Fibroblast of lung (primary cell): ENCODE measurements at places on chromosomes 6 and 20.
A peak's percentile ranks its signal among the peaks of the same experiment; 100 is the strongest.

DNA sequence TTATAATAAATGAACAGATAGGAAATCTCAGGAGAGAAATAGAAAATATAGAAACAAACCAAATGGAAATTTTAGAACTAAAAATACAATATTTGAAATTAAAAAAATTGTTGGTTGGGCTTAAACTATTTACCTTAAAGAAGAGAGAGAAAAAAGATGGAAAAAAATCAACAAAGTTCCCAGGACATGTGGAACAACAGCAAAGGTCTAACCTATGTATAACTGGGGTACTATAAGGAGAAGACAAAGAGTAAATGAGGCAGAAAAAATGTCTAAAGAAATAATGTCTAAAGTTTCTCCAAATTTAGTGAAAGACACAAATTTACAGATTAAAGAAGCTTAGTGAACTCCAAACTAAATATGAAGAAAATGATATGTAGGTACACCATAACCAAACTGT, 41.1 kb upstream of the ZBTB24 start:
- DNase-seq: no peak

GRCh38 chr6:57294862-57295445, 22.5 kb upstream of the PRIM2 start:
- peak; percentile 68 for DNase-seq

- no peak for DNase-seq
These were observed 113.4 kb upstream of the CEP85L start for GRCh38 chr6:118764766-118765165.

DNA sequence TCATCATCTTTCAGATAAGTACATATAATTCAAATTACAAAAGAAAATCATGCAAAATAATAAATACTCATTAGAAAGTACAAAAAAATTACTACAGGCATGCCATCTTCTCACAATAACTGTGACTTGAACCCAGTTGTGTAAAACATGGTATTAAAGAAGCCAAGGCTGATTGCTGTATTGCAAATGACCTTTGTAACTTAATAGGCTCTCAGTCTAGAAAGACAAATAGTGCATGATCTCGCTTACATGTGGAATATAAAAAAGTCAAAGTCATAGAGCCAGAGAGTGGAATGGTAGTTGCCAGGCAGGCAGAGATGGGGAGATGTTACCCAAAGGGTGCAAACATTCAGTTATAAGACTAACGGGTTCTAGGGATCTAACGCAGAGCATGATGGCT, 626.1 kb downstream of the COL12A1 start:
- no peak for DNase-seq

DNA sequence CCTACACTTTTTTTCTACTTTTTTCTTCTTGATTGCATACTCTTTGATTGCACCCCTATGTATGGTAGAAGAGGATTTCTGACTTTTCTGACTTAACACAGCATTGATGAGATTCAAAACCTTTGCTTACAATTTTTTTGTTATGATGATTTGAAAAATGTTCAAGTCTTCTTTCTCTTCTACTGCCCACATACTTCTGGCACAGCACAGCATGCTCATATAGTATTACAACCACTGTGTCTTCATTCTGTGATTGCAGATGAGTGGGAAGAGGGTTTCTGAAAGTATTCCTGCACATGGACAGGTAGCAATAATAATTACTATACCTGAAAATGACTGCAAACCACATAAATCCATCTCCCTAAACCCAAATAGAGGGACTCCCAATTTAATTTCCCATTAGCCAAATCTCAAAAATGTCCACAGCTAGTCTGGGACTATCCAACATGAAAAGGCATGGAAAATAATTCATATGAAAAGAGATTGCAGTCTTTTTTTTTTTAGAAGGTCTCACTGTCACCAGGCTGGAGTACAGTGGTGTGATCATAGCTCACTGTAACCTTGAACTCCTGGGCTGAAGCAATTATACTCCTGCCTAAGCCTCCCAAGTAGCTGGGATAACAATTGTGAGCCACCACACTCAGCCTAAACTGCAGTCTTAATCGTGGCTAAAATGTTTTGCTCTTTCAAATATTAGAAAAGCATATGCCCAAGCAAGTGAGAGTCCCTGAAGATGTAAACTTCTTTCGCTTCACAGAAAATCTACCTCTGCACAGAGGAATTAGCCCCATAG, 15.9 kb upstream of the TENT5A start:
- peak; percentile 36 for DNase-seq

DNA sequence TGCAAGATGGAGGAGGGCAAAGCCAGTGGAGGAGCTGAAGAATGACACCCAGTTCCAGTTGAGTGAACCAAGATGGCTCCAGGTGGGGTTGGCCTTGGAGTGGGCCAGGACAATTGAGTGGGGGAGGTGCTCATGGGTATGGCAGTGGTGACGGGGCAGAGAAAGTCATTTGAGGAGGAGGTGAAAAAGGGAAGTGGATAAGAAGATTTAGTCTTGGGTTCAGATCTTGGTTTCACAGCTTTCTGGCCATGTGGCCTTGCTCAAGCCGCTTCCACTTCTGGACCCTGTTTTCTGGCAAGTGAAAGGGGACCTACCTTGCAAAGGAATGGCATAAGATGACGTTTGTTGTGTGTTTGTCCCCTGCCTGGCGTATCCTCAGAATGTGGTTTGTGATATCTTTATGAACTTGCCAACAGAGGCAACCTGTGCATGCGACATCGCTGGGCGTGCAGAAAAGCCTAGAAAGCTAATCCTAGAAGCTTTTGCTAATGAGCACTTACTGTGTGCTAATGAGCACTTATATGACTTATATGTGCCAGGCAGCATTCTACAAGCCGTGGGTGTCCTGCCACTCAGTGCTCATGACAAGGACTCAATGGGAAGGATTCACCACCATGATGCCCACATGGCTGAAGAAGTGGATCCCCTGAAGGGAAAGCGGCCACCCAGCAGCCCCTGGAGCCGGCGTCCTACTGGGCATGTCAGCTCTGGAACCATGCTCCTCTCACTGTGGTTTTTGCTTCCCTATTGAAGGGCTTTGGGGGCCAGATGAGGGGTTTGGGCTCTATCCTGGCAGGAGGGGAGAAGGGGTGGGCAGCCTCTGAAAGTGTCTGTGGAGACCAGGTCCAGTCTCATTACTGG, 23.6 kb upstream of the STX16 start:
- DNase-seq: no peak

DNA sequence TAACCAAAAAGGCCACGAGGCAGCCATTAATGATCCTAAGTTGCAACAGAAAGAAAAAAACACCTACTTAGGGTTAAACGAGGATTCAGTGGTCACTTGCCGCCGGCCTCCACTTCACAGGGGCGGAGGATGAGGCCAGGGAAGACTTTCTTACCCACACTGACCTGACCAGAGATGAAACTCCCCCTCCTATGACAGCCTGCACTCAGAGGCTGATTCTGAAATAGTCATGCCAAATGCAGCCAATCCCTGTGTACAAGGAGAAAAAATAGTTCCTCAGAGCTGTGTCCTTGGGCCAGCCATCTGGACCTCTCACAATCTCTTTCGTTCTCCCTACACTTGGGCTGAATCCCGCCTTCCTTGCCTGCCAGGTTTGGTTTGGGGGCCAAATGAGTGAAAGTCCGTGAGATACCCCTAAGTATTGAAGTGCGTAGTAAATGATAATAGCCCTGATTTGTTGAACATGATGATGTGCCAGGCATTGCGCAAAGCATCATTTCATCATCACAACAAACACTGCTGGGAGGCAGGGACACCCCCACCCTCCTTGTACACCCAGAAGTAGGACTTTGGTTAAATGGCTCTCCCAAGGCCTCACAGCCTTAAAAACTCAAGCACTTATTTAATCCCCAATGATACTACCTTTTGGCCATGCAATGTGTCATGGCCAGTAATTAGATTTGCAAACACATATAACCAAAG, 3.2 kb upstream of the IRF4 start:
- no peak for DNase-seq
